ENCODE measurements at places on chromosomes 3 and 15. TPM values are rescaled to one million over a fixed set of nuclear protein-coding genes. Genes with fewer than 3 reads are reported as not detected.

GOLGB1 gene
- 49.3 TPM for total RNA-seq

TRNT1 gene
- 44.8 TPM for total RNA-seq

ABI3BP gene
- not detected for total RNA-seq

DNA sequence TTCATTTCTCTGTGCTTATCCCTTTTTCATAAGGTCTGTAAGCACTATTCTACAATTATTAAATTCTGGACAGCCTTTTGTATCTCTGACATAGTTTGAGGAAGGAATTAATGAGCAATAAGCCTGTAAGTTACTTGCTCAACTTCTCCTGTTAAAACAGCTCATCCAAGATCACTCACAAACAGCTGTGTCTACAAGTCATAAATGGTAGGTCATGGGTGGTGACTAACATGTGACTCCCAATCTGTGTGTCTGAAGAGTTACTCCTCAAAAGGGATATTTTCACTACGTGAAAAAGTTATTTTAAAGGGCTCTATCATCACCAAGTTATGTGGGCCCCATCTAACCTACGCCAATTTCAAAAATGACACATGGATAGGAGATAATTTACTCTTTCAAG, 145.2 kb upstream of the CBLB start:
- DNase-seq = no peak
- H3K4me1 ChIP-seq = peaks cover 10% of the 10 kb centered on the region
- no peak overlapping the region for H3K4me3 ChIP-seq
- no peaks in the 10 kb centered on the region for H3K27me3 ChIP-seq

PDZRN3 gene
- not detected for total RNA-seq

- no peak overlapping the region for H3K4me3 ChIP-seq
- H3K36me3 ChIP-seq = no peaks in the 10 kb centered on the region
- H3K27ac ChIP-seq = no peak overlapping the region
- H3K4me1 ChIP-seq = no peaks in the 10 kb centered on the region
Observed at GRCh38 chr3:127760791-127761440, 61.4 kb downstream of the MGLL start.

DNA sequence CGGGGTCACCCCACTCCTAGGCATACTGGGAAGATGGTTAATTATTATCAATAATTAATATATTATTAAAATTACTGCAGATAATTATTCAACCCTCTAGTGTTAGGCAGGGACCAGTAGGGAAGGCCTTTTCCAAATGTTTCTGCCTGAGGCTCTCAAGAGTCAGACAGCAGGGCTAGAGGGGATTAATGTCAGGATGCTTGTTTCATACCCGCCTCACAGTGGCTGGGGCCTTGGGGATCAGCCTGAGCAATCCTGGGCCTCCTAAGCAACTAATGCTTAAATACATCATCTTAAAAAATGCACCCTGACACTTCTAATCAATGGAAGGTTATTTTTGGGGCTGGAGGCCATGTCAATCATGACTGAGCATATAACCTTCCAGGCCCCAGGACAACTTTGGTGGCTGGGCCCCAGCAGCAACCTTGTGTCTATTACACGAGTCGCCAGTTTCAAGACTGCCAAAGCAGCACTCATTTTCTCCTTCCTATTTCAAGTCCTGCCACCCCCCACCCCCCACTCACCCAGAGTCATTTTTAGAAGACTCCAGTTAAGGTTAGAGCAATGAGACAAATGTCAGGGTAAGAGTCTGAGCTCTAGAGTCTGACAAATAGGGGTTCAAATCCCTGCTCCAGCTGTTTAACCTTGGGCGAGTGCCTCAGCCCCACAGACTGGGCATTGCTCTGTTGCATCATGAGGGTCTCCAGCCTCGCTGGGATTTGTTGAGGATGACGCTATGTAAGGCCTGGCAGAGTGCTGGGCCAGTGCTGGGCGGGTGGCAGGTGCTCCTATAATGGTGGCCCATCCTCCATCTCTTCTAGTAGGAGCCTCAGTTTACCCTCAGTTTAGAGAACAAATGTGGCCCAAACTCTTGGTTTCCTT, 6.1 kb downstream of the AMOTL2 start:
- DNase-seq = no peak
- H3K4me3 ChIP-seq = no peak overlapping the region
- H3K27me3 ChIP-seq = no peaks in the 10 kb centered on the region
- H3K4me1 ChIP-seq = peaks cover 25% of the 10 kb centered on the region
- H3K27ac ChIP-seq = no peak overlapping the region

ZNF502 gene
- 3.4 TPM for total RNA-seq

DNA sequence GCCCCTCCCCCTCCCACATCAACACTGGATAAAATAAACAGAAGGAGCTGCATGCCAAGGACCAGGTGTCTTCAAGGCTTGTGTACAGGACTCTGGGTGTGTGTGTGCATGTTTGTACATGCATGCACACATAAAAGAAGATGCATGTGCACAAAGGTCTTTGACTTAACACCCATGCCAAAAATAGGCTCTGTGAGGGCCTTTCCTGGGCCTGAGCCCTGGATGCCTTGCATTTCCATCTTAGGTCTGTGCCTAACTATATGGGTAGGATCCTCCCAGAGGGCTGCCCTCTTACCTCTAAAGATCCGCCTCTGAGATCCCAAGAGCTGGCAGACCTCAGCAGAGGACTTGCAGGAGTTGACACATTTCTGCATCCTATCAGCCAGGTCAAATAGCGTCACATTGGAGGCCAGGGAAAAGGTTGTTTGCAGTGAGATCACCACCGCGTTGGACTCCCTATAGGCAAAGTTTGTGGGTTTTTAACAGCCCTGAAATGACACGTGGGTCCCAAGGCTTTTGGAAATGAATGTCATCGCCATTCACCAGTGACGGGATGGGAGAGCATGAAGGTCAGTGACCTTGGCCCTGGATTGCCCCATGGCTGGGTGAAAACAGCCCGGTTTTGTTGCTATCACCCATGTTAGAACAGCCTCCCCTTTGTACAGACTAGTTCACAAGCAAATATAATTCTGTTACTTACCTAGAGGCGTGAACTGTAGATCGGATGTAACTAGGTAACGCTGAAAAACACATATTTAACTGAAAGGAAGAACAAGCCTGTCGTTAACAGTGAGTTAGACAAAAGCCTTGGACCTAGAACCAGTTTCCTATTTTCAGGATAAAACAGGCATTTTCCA, 54.0 kb downstream of the HEG1 start:
- no peak overlapping the region for H3K4me3 ChIP-seq
- H3K27me3 ChIP-seq = no peaks in the 10 kb centered on the region
- no peak for DNase-seq
- H3K4me1 ChIP-seq = peaks cover 5% of the 10 kb centered on the region
- H3K36me3 ChIP-seq = peaks cover 49% of the 10 kb centered on the region

DNA sequence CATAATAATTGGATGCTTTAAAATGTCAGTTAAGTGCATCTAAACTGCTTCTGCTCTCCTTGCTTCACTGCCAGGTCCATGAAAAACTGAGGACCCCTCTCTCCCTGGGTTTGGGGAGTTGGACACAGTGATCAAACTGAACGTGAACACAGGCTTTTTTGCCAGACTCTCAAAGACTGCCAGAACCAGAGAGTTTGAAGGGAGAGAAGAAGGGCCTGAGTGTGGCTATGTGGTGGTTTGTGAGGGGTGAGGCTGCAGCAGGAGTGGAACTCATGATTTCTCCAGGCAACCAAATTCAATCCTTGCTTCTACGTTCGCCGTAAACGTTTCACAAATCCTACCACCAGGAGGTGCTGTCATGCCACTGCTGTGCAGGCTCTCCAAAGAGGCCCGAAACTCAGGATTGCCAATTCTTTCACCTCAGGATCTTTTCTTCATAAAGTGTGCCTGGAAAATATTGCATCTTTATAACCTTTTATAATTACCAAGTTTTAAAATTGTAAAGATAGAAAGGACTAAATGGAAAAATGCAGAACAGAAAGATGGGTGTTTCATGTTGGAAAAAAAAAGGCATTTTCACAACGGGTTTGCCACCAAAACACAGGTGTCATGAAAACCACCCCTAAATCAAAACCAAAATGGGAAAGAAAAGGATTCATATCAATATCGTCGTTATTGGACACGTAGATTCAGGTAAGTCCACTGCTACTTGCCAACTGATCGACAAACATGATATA, 19.7 kb downstream of the TM4SF4 start:
- H3K27ac ChIP-seq = no peak overlapping the region
- no peak overlapping the region for H3K4me3 ChIP-seq
- H3K36me3 ChIP-seq = no peaks in the 10 kb centered on the region
- peaks cover 9% of the 10 kb centered on the region for H3K27me3 ChIP-seq

- H3K27ac ChIP-seq = peak overlapping the region; percentile 94
- H3K4me1 ChIP-seq = peaks cover 22% of the 10 kb centered on the region
- no peaks in the 10 kb centered on the region for H3K27me3 ChIP-seq
- no peaks in the 10 kb centered on the region for H3K36me3 ChIP-seq
- DNase-seq = no peak
- H3K4me3 ChIP-seq = peak overlapping the region; percentile 67
Observed at GRCh38 chr3:157174290-157174648, 14.3 kb upstream of the CCNL1 start.

BOC gene
- not detected for total RNA-seq

CD276 gene
- total RNA-seq = 2.9 TPM

DNA sequence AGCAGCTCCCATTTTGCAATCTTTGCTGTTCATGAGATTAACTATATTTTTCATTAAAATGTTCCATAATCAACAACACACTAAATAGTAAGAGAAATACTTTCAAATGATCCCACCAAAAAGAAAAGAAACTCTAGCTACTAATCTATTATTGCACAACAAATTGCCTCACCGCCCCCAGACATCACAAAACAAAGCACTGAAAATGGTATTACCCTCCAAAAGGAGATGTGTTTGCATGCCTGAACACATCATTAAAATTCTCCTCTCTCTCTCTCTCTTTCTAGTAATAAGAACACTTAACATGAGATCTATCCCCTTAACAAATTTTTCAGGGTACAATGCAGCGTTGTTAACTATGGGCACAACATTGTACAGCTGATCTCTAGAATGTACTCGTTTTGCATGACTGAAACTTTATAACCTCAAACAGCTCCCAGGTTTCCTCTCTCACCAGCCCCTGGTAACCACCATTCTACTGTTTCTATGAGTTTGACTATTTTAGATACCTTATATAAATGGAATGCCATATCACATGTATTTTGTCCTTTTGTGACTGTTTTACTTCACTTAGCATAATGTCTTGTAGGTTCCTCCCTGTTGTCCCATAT, 33.1 kb downstream of the WNT5A start:
- no peaks in the 10 kb centered on the region for H3K4me1 ChIP-seq
- no peak for DNase-seq
- H3K4me3 ChIP-seq = no peak overlapping the region
- H3K27me3 ChIP-seq = no peaks in the 10 kb centered on the region
- no peaks in the 10 kb centered on the region for H3K36me3 ChIP-seq

GATM gene
- total RNA-seq = 1.1 TPM

- no peaks in the 10 kb centered on the region for H3K36me3 ChIP-seq
- peak; percentile 46 for DNase-seq
- no peak overlapping the region for H3K4me3 ChIP-seq
- peak overlapping the region; percentile 5 for H3K27ac ChIP-seq
Observed at GRCh38 chr15:85443593-85444087, 63.2 kb downstream of the AKAP13 start.

GRCh38 chr3:81931265-81932251, 170.1 kb upstream of the GBE1 start:
- H3K4me3 ChIP-seq = no peak overlapping the region
- no peaks in the 10 kb centered on the region for H3K4me1 ChIP-seq
- H3K27ac ChIP-seq = no peak overlapping the region
- no peak for DNase-seq

GRCh38 chr3:171543759-171544300, 83.6 kb upstream of the TNIK start:
- H3K36me3 ChIP-seq = no peaks in the 10 kb centered on the region
- peaks cover 5% of the 10 kb centered on the region for H3K4me1 ChIP-seq
- no peak overlapping the region for H3K27ac ChIP-seq
- no peak for DNase-seq
- H3K27me3 ChIP-seq = no peaks in the 10 kb centered on the region
- no peak overlapping the region for H3K4me3 ChIP-seq
